Islet precursor cell (in vitro differentiated cells): ENCODE measurements at places on chromosomes 7 and 10.

- DNase-seq = peak; percentile 66
Measured at GRCh38 chr7:137933270-137934017, 68.4 kb downstream of the CREB3L2 start.

- DNase-seq = no peak
Measured at GRCh38 chr10:104100795-104101194, 15.1 kb upstream of the COL17A1 start.

DNA sequence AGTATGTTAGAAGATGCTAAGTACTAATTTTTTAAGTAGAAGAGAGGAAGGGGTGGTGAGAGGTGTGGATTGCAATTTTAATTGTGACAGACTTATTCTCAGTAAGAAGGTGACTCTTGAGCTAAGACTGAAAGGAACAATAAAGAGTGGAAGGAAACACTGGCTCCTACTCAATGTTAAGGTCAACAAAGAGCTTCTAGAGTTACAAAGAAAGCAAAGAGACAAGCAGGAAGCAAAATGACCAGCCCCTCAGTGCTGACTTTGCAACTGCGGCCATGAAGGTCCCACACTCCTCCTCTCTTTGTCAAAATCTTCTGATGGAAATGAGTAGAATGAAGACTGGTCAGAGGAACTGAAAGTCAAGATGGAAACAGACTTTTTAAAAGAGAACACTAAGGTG lies 79.9 kb upstream of the FOXI2 start:
- DNase-seq = no peak

DNA sequence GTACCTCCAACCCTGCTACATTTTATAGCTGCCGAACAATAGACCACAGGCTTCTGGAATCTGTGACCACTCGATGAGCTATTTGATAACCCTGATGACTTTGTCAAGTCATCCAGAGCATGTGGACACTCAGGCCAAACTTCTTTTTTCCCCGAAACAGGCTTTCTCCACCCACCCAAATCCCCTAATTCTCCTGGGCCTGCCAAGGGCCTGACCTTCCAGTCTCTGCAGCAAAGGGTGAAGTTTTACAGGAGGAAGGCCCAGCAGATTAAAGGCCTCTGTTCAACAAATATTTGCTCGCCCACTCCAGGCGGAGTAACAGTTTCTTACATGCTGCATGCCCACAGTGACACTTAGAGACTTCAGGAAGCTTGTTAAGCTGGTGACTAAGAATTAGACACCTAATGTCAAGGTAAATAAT lies 2.0 kb downstream of the JCAD start:
- peak; percentile 94 for DNase-seq

DNA sequence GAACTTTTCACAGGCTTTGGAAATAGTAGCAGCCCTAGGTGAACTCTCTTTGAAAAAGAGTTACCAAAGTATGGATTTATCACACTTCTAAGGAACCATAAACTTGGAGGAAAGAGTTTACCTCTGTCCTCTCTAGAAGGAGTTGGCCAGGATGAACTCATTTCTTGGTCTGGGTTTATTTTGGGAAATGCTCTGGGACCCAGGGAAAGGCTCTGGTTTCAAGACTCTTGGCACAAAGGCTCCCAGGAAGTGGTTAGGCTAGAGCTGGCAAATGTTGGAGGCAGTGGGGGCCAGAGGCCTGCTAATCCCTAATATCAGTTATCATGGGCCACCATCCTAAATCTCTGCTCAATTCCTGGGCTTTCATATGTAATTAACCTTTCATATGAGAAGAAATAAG lies 36.3 kb upstream of the CDK6 start:
- no peak for DNase-seq

DNA sequence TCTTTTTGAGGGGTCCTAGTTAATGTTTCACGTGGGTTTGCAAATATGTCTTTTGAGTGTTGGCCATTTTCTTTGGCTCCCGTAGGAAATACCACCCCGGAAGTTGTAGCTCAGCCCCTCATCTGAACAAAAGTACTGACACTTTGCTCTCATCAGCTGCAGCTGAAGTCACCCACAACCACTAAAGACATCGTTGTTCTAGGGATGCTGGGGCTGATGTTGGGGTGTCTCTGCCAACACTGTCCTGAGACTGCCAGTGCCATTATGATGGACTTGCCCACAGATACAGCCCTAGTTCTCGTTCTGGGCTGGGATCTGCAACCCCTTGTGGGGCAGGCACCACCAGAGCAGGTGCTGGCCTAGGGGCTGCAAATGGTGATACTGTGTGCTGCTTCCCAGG lies 82.6 kb upstream of the ARHGAP21 start:
- DNase-seq = no peak

GRCh38 chr10:52420656-52421055 lies 106.6 kb downstream of the DKK1 start:
- DNase-seq = no peak

- DNase-seq = no peak
Measured at GRCh38 chr7:39749177-39749576, 125.8 kb downstream of the RALA start.

GRCh38 chr7:146423446-146423845 lies 306.8 kb downstream of the CNTNAP2 start:
- DNase-seq = no peak

GRCh38 chr10:63123727-63124362 lies 9.3 kb upstream of the NRBF2 start:
- peak; percentile 67 for DNase-seq

DNA sequence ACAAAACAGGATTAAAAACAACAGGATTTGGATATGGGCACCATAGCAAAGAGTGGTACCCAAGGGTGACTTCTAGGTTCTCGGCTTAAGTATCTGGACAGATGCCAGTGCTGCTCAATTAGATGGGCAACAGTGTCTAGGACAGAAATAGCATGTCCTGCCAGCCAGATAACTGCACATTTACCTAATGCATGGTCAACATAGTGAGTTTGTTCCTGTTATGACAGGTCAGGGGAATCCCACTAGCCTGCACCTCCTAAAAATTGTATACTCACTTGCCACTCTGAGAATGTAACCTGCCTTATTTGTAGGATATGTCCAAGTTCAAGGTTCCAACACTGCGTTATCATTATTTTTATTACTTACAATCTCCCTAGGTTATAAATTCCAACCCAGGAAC lies 471.7 kb downstream of the GRM8 start:
- no peak for DNase-seq

DNA sequence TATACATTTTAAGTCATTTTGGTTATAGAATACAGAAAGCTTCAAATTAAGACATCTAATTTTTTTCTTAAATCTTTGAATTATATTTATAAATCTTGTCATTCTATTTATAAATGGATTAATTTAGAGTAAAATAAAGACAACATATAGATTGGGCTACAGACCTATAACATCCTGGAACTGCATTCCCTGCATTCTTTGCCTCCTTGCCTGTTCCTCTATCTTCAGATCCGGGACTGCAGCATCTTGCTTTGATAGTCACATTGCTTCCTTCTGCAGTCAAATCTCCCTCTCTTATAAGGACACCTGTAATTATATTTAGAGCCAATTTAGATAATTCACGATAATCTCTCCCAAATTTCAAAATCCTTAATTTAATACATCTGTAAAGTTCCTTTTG lies 64.2 kb downstream of the ATRNL1 start:
- DNase-seq = no peak

DNA sequence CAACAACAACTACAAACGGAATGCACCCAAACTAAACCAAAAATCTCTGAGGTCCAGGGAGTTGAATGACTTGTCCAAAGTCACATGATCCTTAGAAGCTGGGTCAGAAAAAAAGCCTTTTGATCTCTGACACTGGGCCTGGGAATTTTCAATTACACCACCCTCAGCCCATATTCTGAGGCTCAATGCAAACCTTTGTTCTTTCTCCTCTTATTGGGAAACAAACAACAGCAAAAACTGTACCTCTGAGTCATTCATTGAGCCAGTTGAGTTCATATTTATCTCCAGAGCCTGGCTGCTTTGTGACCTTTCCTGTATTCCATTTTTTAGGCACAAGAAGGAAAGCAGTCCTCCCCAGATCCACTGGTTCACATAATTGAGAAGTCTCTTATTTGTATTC lies 51.2 kb upstream of the SORCS1 start:
- peak; percentile 69 for DNase-seq

GRCh38 chr10:100980711-100981110 lies 6.6 kb downstream of the MRPL43 start:
- DNase-seq = peak; percentile 38

GRCh38 chr7:157549612-157550299 lies 213.0 kb downstream of the DNAJB6 start:
- peak; percentile 32 for DNase-seq

- DNase-seq = peak; percentile 74
Measured at GRCh38 chr10:31134311-31134952, 102.8 kb upstream of the ZNF438 start.

DNA sequence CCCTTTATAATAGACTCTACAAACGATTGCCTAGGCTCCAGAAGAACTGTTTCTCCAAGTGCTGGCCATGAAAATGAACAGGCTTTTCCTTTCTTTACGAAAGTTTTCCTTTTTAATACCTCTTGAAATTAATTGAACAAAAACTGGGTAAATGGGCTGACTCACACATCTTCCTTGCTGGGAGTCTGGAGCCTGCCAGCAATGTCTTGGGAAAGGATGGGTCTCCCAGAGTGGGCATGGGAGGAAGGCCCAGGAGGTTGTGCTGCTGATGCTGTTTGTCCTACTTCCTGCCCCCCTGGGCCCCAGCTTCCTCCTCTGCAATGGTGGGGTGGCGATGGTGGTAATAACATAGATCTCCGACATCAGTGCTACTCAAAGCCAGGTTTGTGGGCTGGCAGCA lies 174.1 kb downstream of the RPS24 start:
- DNase-seq = no peak

GRCh38 chr10:26931223-26931622 lies 70.5 kb upstream of the ABI1 start:
- DNase-seq = peak; percentile 80

- no peak for DNase-seq
Measured at GRCh38 chr7:80385508-80385907, 126.4 kb downstream of the GNAT3 start.

GRCh38 chr7:55895021-55895420 lies 7.8 kb downstream of the ZNF713 start:
- no peak for DNase-seq

DNA sequence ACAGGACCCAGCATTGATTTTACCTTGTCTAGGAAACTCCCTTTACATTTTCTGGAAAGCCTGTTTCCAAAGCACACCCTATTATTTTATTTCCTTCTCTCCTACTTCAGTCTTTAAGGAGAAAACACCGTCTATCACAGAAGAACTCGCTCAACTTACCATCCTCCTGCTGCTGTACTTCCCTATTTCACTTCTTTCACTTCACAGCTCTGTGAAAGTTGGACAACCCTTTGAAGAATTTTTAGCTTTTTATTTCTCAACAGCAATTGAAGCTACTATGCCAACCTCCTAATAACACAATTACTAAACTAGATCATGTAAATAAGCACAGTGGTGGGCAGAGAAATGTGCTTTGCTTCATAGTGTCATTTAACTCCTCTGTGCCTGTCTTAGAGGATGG lies 166.5 kb downstream of the TFEC start:
- no peak for DNase-seq

DNA sequence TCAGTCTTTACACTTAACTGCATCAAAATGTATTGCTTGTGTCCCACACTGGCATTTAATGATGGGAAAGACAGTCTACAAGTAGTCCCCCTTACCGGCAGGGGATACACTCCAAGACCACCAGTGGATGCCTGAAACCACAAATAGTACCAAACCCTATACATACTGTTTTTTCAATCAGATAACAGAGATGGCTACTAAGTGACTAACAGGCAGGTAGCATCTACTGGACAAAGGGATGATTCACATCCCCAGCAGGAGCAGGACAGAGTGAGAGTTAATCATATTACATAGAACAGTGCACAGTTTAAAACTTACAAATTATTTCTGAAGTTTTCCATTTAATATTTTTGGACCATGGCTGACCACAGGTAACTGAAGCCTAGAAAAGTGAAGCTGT lies 13.2 kb downstream of the TMEM243 start:
- no peak for DNase-seq

- no peak for DNase-seq
Measured at GRCh38 chr7:87330942-87331341, 14.5 kb upstream of the CROT start.

- peak; percentile 81 for DNase-seq
Measured at GRCh38 chr10:34666008-34666704, 148.9 kb downstream of the PARD3 start.

DNA sequence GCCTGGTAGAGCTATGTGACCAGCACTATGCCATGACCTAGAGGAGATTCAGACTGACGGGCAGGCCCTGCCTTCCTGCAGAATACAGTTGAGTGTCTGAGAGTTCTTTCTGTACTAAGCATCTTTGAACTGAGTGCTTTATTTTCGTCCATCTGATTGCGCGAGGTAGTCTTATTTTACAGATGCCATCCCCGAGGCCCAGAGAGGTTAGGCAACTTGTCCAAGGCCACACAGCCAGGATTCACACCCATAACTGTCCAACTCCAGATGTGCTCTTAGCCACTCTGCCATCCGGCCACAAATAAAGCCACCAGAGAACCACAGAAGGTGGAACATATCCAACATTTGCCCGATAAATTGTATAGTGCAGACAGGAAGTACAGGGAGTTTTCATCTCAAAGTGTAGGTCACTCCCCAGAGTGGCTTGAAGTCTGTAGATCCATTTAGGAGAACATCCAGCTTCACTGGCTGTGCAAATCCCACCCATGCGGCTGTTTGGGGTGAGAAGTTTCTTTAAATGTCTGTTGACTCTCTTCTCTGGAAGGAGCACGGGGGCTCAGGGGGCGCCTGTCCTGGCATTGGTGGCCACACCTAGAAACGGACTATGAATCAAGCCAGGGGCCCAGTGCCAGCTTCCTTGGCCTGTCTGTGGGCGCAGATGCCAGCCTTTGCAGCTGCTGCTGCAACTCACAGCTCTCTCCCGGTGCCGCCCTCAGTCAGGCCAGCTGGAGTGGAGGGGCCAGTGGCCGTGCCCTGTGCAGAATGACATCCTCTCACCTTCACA lies 11.1 kb downstream of the CHST3 start:
- no peak for DNase-seq

DNA sequence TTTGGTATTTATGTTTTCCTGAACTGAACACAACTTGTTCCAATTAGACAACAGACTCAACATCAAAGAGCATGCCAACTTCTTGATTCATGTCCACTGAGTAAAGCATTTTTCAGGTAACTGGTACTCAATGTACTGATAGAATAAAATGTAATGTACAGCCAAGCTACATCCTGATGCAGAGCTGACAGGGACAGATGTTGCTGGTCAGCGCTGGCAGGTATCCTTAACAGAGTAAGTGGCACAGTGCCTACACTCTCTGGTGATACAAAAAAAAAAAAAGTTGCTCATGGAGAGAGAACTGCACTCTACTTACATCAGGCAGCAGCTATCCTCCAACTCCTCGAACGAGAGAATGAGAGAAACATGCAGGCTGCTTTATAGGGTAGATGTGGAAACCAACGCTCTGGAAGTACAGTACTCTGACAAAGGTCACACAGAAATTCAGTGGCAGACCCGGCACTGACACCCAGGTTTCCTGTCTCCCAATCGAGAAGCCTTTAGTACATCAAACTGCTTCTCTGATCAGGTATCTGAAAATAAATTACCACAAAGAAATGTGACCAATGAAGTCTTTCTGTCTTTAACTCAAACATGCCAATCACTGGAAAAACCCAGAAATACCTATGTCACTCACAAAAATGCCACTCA lies 4.6 kb downstream of the ITGB1 start:
- DNase-seq = no peak

GRCh38 chr10:22551681-22552365 lies 162.6 kb downstream of the PIP4K2A start:
- no peak for DNase-seq
